ENCODE measurements at places on chromosomes 16 and 17. TPM values are rescaled to one million over a fixed set of nuclear protein-coding genes. Genes with fewer than 3 reads are reported as not detected.

Gene TNS4
- 2.5 TPM for total RNA-seq

- peak; percentile 31 for DNase-seq
Observed at GRCh38 chr16:71515026-71515425, 11.2 kb upstream of the CHST4 start.

GRCh38 chr17:6713918-6714271 is 726 bp upstream of the SLC13A5 start:
- no peak for DNase-seq

- peak; percentile 59 for DNase-seq
Observed at GRCh38 chr16:24539850-24540601, 660 bp downstream of the RBBP6 start.

- DNase-seq = no peak
Observed at GRCh38 chr16:10428433-10429168, 42.7 kb downstream of the ATF7IP2 start.

GRCh38 chr17:8710813-8711212 is 33.8 kb downstream of the CCDC42 start:
- no peak for DNase-seq
